NAMALWA (cell line): ENCODE measurements at places on chromosomes 5 and 9.

DNA sequence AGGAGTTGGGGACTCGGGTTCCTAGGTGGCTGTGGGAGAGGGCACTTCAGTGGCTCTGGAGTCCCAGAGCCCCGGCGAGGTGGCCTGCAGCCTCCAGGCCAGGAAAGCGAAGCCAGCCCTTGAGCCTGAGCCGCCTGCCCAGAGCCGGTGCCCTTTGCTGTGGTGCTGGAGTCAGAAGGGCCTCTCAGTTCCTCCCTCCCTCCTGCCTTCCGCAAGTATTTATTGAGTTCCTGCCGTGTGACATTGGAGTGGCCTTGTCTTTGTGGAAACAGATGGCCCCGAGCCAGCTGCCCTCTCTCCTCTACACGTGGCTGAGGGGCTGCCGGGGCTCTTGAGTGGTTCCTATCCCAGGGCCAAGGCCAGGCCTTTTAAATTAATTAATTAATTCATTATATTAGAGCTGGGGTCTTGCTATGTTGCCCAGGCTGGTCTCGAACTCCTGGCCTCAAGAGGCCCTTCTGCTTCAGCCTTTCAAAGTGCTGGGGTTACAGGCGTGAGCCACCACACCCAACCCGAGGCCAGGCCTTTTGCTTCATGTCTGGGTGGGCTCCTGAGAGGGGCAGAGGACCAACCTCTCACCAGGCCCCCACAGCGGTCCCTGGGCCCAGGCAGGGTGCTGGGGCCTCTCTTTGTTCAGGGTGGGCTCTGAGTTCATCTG, 45.6 kb upstream of the IER5L start:
- DNase-seq: no peak

DNA sequence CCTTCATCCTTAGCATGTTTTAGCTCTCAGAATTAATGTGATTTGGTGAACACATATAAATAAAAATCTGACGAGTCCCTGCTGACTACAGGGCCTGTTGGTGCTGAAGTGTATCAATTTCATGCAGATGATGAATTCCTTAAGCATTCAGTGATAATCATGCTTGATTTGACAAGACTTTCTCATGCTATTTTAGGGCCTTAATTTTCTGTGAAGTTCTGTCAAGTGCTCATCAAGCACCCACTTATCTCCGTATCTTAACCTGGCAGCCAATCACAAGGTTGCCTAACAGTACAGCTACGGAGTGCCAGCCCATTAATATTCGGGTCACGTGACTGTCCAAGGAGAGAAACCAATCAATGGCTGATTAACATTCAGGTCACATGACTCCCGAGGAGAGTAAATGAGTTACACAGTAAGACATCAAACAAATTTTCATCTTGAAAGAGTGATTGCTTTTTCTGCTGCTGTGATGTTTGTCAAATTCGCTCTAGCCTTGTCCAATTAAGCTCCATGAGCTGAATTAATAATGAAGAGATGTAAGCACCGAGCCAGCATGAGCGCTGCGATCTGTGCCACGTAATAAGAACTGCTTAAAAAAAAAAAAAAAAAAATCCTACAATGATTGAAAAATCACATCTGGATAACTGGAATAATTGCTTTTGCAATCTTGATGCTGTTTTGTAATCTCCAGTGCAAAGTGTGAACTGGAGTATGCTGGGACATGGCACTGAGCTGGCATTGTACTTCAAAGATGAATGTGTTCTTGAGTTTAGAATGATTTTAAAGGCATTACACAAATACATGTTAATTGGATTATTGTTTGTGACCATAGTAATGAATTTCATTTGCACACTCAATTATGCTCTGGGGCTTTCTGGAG, 104.3 kb upstream of the SPATA31D4 start:
- DNase-seq: no peak

GRCh38 chr5:97494465-97494864, 311.4 kb upstream of the RIOK2 start:
- no peak for DNase-seq

DNA sequence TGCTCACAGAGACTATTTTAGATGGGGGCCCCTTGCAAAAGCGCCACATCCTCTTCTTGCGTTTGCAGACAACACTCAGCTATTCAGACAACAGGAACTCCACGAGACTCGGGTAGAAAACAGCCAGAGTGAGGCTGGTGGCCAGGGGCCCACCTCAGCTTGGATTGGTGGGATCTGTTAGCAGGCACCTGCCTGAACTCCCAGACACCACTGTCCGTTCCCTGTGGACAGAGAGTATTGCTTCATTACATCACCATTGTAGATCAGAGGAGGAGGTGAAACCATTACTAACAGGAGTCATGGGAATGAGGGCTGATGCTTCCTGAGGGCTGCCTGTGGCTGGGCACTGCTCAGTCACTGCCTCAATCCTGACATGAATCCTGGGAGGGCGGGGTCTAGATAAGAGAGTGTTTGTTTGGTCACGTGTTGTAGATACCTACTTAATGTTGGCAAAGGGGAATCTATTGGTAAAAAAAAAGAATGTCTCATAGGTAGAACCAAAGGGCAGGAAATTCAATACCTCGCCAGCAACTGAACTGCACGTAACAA, 4.4 kb upstream of the RAPGEF1 start:
- DNase-seq: no peak

GRCh38 chr5:144365885-144366284, 195.2 kb downstream of the KCTD16 start:
- no peak for DNase-seq

- DNase-seq: no peak
Observed at GRCh38 chr5:6808462-6808861, 95.2 kb downstream of the TENT4A start.

- no peak for DNase-seq
Observed at GRCh38 chr5:174295702-174296436, 250.4 kb downstream of the NSG2 start.

GRCh38 chr5:127192150-127192549, 98.4 kb upstream of the MEGF10 start:
- DNase-seq: no peak

GRCh38 chr5:57432876-57433275, 49.7 kb downstream of the ACTBL2 start:
- DNase-seq: no peak

GRCh38 chr9:136947955-136948510, 3.0 kb downstream of the C8G start:
- DNase-seq: peak; percentile 42

DNA sequence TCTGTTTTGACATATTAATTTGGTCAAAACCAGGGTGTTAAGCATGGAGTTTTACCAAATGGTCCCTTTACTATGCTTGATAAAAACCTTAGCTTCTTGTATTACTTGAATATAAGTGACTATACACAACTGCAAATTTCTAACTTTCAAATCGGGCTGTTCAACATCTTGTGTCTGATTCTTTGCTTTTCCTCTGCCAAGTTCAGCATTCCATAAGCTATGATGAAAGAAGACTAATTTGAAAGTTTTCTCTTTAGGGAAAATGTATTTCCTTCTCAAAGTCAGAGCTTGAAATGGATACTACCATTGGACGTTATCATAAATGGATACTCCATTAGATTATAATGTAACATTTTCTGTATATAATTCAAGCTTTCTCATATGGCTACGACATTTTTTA, 792.9 kb downstream of the EFNA5 start:
- DNase-seq: no peak

- DNase-seq: no peak
Observed at GRCh38 chr5:97245386-97245785, 62.3 kb upstream of the RIOK2 start.

- DNase-seq: no peak
Observed at GRCh38 chr9:93235300-93235960, 51.5 kb downstream of the WNK2 start.

DNA sequence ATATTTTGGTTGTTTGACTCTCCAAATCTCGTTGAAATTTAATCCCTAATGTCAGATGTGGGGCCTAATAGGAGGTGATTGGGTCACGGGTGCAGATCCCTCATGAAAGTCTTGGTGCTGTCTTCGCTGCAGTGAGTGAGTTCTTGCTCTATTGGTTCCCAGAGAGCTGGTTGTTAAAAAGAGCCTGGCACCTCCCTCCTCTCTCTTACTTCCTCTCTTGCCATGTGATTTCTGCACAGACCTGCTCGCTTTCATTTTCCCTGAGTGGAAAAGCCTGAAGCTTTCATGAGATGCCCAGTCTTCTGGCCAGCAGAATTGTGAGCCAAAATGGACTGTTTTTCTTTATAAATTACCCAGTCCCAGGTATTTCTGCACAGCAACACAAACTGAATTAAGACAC, 221.6 kb downstream of the MAT2B start:
- peak; percentile 64 for DNase-seq

DNA sequence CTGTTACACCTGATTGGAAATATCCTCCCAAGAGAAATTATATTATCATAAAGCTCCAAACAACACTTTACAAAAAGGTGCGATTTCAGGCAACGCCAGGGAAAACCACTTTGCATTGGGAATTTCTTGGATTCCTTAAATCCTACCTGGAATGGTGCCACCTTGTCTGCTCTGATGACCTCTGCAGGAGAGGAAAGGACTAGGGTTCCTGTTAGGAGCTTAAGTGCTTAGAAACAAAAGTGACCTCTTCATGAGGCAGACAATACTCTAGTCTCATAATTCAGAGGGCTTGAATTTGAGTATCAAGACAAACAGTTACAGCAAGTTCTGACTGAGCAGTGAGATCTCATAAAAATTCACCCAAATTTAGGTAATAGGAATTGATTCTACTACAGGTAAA, 33.9 kb upstream of the GLIS3 start:
- DNase-seq: no peak

DNA sequence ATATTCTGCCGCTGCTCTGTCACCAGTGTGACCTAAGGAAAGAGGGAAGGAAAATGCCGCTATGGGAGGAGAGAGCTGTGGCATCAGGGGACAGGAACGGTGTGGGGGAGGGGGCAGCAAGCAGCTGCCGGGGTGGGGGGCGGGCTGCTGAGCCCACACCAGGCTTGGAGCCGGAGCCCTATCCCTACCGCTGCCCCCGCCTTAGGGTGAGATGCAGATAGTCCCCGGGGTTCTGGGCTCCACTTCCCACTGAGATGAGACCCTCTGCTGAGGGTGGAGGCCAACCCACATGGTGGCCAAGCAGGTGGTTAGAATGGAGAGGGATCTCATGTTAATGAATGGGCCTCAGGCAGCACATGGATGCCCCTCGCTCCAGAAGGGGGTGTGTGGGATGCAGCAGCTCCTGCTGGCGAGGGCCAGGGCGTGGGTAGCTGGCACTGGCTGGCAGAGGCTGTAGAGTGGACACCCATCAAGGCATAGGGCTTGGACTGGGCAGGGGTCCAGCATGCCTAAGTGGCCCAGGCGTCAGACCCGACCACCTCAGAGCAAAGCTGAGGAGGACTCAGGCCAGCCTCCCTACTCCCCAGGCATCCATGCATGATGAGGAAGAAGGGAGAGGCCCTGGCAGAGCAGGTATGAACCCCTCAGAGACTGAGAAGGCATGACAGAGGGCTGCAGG, 131.5 kb downstream of the ZNF354C start:
- no peak for DNase-seq

GRCh38 chr9:90307891-90308290, 334.7 kb downstream of the DIRAS2 start:
- no peak for DNase-seq

GRCh38 chr5:178544166-178544834, 45.9 kb downstream of the COL23A1 start:
- DNase-seq: no peak

GRCh38 chr5:81180780-81181460, 52.2 kb upstream of the CKMT2 start:
- DNase-seq: no peak

- no peak for DNase-seq
Observed at GRCh38 chr9:128061275-128061960, 5.7 kb downstream of the NAIF1 start.

DNA sequence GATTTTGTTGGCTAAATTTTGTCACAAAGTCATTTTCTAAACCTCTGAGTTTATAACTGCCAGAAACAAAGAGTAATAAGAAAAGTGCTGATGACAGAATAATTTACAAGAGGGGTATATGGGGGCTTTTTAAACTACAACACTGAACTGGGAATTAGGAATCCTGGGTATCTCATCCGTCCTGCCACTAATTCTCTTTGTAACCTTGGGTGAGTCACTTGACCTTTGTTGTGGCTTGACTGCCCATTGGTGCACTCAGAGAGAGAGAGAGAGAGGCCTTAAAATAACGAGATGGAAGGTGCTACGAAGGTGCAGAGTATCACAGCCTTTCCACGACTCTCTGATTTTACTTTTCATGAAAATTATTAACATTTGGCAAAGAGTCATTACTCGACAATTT, 130.3 kb upstream of the CNTLN start:
- no peak for DNase-seq

DNA sequence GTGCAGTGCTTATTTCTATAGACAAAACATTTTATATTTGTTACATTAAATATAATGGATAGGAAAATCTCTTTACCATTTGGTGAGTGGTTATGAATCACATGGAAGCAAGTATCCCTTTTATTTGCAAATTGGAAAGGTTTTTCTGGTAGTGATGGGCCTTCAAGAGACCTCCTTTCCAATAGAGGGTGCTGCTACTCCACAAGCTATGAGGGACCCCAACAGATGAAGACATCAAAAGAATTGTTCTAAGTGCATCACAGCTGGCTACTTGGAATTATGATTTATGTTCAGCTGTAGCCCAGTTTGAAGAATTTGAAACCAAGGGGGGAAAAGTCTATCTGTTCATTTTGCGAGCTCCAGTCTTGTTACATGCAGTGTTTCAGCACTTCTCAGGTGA, 493.7 kb upstream of the SGCD start:
- peak; percentile 10 for DNase-seq

GRCh38 chr5:180093651-180094382, 22.3 kb upstream of the RNF130 start:
- no peak for DNase-seq

DNA sequence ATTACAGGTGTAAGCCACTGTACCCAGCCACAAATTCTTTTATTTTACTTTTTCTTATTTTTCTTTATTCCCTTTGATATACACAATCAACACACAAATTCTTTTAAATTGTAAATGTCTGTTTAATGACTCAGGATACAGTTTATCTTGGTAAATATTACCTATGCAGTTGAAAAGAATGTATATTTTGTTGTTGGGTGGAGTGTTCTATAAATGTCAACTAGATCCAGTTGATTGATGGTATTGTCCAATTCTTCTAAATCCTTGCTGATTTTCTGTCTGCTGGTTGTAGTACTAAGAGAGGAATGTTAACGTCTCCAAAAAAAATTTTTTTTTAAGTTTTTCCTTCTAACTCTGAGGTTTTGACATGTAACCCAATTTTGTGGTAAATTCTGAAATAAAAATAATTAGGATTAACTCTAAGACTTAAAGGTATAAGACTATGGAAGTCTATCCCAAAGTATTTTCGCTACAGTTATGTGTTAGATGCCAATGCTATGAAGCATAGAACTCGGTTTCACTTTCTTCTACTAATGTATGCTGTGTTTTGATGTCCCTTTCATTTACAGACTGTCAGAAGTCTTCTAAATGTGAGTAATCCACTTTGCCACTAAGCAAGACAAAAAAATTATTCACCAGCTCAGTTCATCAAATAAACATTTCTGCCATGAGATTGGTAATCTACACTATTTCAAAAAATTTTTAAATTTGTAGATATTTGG, 720.2 kb upstream of the C9orf72 start:
- DNase-seq: no peak

DNA sequence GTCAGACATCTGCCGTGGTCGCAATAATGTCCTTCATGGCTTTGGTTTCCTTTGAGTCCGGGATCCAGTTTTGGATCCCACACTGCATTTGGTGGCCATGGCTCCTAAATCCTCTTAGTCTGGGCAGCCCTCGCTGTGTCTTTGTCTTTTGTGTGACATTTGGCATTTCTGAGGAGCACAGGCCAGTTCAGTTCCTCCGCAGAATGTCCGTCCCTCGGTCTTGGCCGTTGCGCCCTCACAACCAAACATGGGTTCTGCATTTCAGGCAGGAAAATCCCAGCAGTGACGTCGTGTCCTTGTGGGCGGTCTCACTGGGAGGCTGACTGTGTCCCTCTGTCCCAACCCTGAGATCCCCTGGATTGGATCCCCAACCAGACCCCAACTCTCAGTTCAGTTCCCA, 172.9 kb upstream of the PPP1R26 start:
- DNase-seq: no peak
